ENCODE measurements at places on chromosomes 12 and 14. TPM values are rescaled to one million over a fixed set of nuclear protein-coding genes. Genes with fewer than 3 reads are reported as not detected.

GRCh38 chr14:47674543-47675465 is 601 bp downstream of the MDGA2 start:
- DNase-seq: no peak

DNA sequence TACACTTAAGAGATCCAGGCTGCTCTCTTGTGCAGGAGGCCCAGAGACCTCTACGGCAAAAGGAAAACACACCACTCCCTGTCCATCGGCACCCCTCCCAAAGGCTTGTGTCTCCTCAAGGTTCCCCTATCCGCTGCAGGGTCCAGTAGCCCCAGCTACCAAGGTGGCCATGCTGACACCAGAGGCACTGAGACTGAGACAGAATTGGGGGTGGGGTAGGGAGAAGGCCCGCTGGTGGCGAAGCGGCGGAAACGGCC is 590 bp downstream of the DDIT3 start:
- DNase-seq: no peak

DNA sequence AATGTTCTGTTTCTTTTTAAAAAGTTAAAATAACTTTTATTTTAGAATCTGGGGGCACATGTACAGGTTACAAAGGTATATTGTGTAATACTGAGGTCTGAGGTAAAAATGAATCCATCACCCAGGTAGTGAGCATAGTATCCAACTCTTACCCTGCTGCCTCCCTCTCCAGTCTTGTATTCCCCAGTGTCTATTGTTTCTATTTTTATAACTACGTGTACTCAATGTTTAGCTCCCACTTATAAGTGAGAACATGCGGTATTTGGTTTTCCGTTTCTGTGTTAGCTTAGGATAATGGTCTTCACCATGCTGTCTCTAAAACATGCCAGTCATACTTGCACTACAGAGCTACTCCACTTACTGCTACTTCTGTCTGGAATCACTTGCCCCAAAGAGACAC is 8.4 kb downstream of the FBXO33 start:
- no peak for DNase-seq

GRCh38 chr14:69972755-69973154 is 93.5 kb downstream of the SMOC1 start:
- DNase-seq: no peak

- DNase-seq: no peak
Measured at GRCh38 chr12:31727192-31727591, 1.6 kb downstream of the AMN1 start.

GRCh38 chr12:56118688-56119357 is 757 bp downstream of the ZC3H10 start:
- no peak for DNase-seq

DNA sequence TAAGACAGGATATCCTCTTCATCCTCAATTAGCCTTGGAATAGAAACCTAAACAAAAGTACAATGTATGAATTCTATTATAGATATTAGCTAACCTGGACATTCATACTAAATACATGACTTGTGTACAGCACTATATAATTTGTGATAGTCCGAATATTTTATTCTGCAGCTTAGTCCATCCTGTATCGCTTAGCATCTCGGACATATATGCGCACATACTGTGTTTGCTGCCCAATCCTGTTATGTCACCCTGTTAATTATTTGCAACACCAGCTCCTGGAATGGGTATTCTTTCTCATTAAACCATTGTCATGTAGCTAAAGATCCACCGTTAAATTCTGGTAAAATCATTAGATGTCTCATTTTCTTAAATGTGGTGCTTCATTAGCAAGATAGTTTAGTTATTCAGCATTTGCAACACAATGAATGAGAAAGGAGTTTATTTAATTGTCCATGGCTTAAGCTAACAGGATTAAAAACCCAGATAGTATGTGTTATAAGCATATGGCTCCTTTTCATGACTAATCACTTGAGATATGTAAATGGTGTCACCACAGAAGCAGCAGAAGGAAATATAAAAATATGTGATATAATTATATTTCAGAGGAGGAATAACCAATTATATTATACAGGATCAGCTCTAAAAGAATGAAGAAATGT is 156.0 kb upstream of the ARHGAP5 start:
- peak; percentile 29 for DNase-seq

GRCh38 chr12:53868511-53868986 is 70.1 kb upstream of the HOXC13 start:
- DNase-seq: no peak

GRCh38 chr14:49622022-49622607 is 1.5 kb downstream of the MGAT2 start:
- DNase-seq: no peak

DNA sequence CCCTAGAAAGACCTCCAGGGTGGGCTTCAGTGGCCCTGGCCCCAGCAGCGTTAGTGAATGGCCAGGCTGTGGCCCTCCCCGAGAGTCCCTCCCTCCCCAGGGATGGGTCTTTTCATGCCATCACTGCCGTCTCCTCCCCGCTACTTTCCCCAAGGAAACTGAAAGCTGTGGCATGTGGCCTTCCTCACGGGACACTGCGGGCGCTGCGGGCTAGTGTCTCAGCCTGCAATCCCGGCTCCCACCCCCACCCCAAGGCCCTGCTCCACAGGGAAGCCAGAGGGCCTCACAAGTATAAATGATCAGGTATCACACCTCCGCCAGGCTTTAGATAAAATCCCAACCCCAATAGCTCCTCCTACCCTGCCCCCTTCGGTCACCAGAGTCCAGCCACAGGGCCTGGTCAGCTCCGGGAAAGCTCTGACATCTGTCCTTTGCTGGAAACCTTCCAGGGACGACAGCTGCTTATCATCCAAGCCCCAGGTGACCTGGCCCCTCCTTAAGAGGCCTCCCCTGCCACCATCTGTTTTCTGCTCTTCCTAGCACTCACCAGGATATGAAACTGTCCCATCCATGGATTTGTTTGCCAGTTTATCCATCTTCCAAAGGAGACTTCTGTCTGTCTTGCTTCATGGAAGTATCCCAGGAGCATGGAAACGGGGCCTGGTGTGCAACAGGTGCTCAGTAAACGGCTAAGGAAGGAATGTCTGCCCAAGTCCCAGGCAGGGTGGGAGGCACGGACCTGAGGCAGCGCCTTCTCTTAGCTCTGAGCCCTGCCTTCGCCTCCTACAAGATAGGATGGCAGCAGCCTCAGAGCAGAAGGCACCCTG is 31.6 kb downstream of the CCDC85C start:
- DNase-seq: no peak

DNA sequence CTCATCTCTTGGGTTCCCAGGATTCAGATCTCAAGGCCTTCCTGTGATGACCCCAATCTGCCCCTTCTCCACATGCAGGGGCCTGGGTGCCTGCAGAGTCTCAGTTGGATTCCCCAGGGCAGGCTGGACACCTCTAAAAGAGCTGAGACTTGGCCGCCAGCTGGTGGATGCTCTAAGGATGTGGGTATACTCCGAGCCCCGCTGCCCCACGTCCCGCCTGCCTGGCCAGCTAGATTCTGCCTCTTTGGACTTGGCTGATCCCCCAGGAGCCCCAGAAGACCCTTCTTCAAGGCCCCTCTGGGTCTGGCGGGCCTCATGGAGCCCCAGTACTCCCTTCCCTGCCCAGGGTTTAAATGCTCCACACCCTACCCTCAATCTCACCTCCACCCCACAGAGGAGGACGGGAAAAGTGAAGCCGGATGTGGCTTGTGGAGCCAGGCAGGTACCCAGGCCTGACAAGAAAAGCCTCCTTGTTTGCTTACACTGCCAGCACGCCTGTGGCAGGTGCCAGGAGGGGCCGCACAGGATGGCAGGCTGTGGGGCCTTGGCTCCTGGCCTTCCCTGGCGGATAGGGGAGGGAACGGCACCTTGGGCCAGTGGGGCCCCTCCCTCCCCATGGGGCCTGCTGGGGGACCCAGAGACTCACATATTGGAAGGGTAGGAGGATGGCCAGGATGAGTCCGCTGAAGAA is 15.1 kb downstream of the FAIM2 start:
- DNase-seq: no peak

- no peak for DNase-seq
Measured at GRCh38 chr12:26537126-26537525, 295.9 kb downstream of the ITPR2 start.

DNA sequence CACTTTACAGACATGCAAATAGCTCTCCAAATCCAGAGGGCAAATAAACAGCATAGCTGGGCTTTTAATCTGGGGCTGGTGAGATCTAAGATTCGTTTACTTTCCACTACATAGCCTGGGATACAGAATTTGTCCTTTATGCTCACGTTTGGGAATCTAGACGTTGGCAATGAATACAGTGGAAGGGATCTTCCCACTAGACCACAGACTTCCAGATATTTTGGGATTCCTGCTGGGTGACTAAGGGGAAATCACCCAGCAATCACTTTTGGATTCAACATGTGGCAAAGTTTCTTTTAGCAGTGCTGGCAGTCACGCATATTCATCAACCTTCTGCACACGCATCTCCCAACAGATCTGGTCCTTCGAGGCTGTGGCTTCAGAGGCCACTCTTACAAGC is 23.5 kb downstream of the APPL2 start:
- peak; percentile 62 for DNase-seq

DNA sequence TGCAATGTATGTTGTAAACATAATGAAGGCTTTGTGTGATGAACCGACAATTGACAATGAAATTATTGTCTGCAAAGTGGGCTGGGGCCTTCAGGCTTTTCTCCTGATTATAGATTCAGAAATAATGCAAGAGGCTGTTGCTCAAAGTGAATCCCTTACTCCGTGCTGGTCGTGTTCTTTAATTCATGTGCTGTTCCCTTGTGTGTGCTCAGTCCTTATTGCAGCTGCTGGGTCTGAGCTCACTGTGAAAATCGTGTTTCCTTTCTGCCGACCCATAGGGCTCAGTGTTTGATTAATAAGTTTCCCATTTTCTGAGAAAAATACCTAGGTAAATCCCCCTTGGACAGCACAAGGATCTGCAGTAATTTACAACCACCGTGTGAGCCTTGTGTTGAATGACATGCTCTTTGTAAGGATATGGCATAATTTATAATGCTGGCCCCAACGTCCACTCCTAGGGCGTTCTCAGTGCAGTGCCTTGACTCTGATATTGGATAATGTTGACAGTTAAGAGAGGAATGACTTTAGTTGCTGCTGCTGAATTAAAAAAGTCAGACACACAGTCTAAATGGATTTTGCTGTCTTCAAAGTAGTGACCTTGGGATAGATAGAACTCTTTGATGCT is 81.6 kb downstream of the RGS6 start:
- no peak for DNase-seq

DNA sequence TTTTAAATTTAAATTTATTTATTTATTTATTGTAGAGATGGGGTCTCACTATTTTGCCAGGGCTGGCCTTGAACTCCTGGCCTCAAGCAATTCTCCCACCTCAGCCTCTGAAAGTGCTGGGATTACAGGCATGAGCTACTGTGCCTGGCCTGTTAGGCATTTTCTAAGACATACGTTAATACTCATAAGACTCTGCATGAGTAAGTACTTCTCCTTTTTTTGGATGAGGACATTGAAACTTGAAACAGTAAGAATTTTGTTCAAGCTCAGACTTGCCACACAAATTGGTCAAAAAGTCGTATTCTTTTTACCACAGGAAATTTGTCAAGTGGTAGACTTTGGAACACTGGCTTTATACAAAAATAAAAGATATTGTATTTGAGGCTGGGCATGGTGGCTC is 187.4 kb upstream of the RASSF8 start:
- no peak for DNase-seq

The FRMD6 gene
- total RNA-seq: 524 TPM
